Stimulated activated CD8-positive, alpha-beta memory T cell treated with anti-CD3 and anti-CD28 coated beads, Interleukin-12 subunit alpha, Interleukin-12 subunit beta, amount 100 ng/mL, for 1 hour (primary cell): ENCODE measurements at places on chromosomes 7 and 10.

GRCh38 chr7:94067506-94067905 lies 63.4 kb upstream of the BET1 start:
- no peak for DNase-seq

- no peak for DNase-seq
Observed at GRCh38 chr10:102267748-102268147, 22.4 kb downstream of the GBF1 start.

- no peak for DNase-seq
Observed at GRCh38 chr7:88758381-88759229, 895 bp upstream of the ZNF804B start.

DNA sequence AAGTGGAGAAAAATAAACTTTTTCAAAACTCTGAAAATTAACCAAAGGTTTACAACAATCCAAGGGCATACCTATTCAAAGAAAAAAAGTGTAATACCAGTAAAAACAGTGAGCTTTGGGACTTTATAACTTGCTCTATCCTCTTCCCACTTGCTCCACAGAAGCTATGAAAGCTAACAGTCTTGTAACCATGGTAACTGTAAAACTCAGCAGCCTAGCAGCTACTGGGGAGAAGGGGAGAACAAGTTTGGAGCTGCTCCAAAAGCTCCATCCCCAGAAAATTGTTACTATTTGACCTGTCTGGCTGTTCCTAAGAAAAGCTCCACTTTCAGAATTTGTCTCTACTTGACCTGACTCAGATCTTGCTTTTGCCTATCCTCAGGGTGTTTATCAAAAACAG lies 191.5 kb downstream of the OTUD1 start:
- no peak for DNase-seq

DNA sequence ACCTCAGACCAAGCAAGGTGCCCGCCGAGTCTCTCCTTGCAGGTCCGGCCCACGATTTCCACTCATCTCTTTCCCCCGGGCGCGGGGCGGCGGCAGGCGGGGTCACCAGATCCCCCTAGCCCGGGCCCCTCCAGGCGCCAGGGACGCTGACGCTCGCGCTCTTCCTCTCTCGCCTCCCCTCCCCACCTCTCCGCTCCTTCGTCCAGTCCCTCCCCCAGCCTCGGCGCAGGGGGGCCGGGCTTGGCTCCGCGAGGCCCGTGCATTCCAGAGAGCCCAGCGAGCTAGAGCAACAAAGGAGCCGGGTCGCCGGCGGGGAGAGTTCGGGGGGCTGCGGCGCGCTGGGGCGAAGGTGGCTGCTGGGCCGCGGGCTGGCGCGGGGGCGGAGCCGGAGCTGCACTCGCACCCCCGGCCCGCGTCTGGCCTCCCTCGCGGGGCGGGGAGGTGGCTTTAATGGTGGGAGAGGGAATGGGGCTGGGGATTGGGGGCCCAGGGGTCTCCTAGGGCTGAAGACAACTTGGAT lies at the start of gene SMO:
Gene SMO, plus strand, starts transcription at position 262 of the 520 bp plus-strand sequence. CDS start 519 bp downstream, outside the sequence.
- DNase-seq, result no peak

- no peak for DNase-seq
Observed at GRCh38 chr7:30430276-30430675, 48.3 kb downstream of the NOD1 start.

- no peak for DNase-seq
Observed at GRCh38 chr7:11261470-11261869, 287.8 kb downstream of the PHF14 start.

GRCh38 chr7:134495546-134495945 lies 31.8 kb upstream of the AKR1B10 start:
- DNase-seq, result no peak

DNA sequence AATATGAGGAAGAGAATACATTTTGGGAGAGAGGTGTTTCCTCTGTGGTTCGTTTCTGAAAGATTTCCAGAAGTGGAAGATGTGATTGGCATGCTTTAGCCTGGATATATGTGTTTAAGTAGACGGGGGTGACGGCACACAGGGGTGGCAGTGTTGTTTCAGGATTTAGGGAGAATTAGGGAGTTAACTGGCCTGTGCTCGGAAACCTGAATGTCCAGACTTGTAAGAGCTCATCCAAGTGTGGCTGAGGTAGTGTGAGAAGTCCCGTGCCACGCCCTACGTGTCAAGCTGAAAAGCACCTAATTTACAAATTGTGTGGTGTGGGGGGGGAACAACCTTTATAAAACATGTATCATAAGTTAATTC lies 1.1 kb downstream of the RALA start:
- no peak for DNase-seq

DNA sequence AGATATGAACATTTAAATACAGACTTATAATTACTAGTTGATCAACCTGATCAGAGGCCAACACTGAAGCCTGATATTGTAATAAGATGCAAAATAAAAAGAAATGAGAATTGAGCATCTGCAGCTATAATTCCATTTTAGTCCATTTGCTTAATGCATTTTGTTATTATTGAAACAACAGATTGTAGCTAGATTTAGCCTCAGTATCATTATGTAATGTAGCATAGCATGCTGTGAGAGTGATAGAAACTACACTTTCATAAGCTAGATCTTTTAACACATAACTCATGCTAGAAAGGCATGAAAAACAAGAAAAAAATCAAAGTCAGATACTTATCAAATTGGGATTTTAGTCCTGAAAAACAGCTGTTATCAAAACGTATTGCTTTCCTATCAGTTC lies 292.7 kb upstream of the ADARB2 start:
- DNase-seq, result no peak

DNA sequence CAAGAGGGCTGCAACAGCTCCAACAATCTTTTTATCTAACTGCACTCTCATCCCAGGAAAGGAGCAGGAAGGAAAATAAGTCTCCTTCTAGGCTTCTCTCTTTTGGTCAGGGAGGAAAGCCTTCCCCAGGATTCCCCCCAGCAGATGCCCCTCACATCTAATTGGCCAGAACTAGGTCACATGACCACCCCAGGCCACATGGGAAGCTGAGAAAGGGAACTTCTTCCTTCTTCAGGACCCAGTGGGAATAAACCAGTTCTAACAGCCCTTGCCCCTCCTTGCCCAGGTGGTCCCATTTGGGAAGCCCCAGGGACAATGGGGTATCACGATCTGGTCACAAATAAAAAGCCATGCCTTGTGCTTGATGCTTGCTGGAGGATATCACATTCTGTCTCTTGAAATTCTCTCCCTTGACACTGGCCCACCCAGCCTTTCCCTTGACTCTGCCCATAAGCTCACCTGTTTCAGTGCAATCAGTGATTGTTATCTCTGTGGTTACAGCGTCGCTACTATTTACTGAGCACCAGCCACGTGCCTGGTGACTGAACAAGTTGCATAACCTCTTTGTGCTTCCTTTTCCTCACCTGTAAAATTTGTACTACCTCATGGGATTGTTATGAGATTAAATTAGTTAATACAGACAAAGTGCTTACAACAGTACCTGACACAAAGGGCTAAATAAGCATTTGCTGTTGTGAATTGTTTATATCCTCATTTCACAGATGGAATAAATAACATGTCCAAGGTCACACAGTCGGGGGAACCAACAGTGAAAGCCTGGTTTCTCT lies 9.0 kb upstream of the TACR2 start:
- no peak for DNase-seq

DNA sequence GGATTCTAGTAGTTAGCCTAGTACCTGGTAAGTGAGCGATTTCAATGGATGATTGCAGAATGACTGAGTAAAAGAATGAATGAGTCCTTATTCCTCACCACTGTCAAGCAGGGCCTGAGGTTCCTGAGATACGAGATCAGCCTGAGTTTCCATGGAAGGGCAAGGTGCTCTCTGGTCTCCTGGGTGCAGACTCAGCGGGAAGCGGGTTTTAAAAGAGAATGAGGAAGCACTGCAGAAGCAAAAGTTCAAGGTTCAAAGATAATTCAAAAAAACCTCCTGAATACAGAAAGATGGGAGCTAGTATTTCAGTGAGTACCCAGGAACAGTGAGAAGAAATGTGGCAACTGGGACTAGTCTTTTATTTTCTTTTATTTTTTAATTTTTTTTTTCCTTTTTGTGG lies 4.3 kb downstream of the ZNF3 start:
- DNase-seq, result no peak

- no peak for DNase-seq
Observed at GRCh38 chr10:9198611-9199010, 1144.1 kb downstream of the GATA3 start.

- DNase-seq, result no peak
Observed at GRCh38 chr7:101589052-101589451, 40.0 kb downstream of the MYL10 start.

DNA sequence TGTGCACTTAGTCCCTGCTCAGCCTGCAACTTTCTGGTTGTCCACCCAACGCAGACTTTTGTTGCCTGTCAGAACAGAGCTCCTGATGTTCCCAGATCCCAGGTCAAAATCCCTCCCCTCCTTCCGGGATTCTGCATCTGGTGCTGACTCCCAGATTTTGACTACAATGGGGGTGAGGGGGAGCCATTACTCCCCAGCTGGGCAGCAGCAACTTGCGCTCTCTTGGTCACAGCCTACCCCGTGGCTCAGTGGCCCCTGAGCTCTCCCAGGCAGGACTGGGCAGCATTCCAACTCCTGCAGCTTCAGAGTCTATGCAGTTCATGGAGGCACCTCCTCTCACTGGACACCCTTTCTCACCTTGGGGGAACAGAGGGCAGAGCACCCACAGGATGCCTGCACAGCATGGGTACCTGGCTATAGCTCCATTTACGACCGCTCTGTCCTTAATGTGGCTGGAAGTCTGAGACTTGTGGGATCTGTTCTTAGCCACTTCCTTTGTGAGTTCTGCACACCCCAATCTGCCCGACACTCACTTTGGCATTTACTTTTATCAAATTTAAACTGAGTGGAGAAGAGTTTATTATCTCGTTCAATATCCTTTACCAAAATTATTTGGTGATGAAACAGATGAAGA lies 545.5 kb upstream of the MGMT start:
- no peak for DNase-seq

- DNase-seq, result no peak
Observed at GRCh38 chr10:76546411-76546810, 1091.2 kb downstream of the KCNMA1 start.

GRCh38 chr7:137684776-137685175 lies 162.0 kb downstream of the DGKI start:
- DNase-seq, result no peak

GRCh38 chr10:28054228-28054860 lies 55.5 kb upstream of the ODAD2 start:
- DNase-seq, result no peak

GRCh38 chr10:947051-947450 lies 15.5 kb upstream of the LARP4B start:
- DNase-seq, result no peak

GRCh38 chr7:100166317-100166940 lies 2.0 kb downstream of the GAL3ST4 start:
- DNase-seq, result no peak
